Vagina (tissue), 2 donors: ENCODE measurements at places on chromosomes 16 and 17.

- no peak for DNase-seq
These were observed 28.2 kb downstream of the IL4R start for GRCh38 chr16:27341971-27342370.

DNA sequence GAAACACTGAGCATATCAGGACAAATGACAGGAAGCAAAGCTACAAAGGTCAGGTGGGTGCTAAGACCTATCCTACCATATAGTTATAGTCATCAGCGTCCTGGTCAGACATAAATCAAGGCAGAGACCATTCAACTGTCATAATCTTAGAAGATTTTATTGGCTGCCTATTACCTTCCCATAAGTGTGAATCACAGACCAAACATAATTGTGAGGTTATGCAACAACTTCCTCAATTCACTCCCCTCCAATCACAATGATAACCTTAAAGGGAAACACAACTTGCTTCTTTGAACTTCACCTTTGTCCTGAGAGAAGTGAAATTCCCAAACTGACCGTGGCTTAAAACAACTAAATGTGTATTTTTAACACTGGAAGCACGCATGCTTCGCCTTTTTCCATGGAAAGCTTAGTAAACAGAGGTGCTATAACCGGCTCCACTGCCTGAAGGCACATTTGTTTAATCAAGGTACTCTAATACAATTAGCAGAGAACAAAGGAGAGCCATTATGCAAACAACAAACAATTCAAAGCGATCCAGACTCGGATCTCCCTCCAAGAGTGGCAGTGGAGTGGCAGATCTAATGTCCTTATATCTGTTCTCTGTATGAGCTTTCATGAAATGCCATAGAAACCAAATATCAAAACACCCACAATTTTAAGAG lies 84.9 kb downstream of the TMEM114 start:
- no peak for DNase-seq

DNA sequence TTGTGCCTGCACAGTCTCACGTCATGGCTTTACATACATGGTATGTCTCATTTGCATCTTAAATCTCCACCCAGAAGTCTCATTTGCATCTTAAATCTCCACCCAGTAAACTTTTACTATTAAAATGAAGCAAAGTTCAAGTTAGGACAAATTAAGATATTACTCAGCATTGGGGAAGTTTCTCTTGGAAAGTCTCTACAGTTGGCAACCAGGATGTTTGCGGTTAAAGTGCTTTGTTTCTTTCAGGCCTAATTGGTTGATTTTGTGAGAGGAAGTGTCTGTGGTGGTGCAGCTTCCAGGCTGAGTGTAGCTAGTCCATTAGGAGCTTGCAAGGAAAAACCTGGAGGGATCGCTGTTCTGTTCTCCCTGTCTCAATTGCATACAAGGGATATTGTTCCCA lies 1373.3 kb upstream of the GOT2 start:
- no peak for DNase-seq

GRCh38 chr17:10648381-10648780 lies 8.7 kb downstream of the MYH3 start:
- no peak for DNase-seq

- no peak for DNase-seq
These were observed 1.7 kb upstream of the GPRC5B start for GRCh38 chr16:19886073-19886941.

- DNase-seq: no peak
These were observed 11.7 kb downstream of the ATPAF2 start for GRCh38 chr17:18027280-18027679.

DNA sequence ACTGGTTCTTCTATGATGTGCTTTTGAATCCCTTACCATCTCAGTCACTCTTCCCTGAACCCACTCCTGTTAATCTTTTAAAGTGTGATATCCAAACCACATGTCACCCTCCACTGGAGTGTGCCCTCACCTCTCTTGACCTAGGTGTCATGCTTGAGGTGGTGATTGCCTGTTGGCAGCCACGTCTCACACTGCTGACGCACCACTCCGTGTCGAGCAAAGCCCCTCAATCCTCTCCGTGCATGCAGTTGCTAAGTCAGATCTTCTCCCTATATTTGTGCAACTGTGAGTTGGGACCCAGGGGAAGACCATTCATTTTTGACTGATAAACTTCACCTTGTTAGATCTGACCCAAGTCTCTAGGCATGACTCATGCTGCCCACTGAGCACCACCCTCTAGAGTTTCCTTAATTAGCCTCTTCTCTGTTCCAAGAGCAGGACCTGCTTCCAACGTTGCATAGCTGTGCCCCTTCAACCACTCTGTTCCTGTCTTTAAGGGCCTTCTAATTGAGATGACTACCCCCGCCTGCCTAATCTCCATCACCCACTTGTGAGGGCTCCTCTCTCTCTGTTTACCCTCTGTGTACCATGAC lies 2.7 kb downstream of the MYH13 start:
- no peak for DNase-seq

DNA sequence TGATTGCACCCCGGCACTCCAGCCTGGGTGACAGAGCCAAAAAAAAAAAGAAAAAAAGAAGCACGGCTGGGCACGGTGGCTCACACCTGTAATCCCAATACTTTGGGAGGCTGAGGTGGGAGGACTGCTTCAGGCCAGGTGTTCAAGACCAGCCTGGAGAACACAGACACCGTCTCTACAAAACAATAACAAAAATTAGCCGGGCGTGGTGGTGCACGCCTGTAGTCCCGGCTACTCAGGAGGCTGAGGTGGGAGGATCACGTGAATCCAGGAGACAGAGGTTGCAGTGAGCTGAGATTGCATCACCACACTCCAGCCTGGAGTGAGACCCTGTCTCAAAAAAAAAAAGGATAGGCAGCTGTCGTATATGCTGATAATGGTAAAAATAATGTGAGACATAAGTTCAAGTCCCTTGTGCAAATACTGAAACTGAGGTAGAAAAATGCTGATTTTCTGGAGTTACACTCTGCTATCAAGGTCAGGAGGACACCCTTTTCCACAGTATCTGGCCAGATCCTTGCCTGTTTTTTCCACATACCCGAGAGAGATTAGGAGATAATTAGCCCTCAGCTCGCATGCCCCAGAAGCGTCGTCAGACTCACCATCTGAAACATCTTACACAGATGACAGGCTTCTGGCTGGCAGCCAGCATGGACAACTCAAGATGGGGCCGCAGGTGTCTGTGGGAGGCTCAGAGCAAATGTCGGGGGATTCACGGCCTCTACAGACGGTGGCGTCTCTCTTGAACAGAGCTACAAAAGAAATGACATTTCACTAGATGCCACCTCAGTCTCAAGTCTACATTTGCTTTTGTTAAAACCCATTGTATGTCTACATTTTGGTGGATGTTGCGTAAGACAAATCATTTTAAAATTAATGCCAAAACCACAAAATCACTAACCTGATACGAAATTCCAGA lies 36.8 kb downstream of the WDR45B start:
- no peak for DNase-seq

- no peak for DNase-seq
These were observed 1.5 kb downstream of the MRC2 start for GRCh38 chr17:62628831-62629555.
